ENCODE measurements at places on chromosomes 2 and 18.

DNA sequence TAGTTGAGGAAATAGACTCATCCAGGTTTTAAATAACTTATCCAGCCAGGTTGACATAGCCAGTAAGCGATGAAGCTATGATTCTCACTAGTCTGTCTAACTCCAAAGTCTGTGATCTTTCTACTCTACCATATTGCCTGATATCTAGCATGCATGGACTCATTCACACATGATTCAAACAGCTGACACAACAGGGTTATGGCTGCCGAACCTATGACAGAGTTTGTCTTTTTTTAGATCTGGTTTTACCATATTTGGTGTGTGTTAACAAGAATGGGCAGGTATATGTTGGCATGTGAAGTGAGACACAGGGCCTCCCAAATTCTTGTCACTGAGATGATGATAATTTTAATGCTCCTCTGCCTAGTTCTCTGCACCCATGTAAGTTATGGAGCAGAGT lies 210.6 kb downstream of the BABAM2 start:
- DNase-seq = no peak

DNA sequence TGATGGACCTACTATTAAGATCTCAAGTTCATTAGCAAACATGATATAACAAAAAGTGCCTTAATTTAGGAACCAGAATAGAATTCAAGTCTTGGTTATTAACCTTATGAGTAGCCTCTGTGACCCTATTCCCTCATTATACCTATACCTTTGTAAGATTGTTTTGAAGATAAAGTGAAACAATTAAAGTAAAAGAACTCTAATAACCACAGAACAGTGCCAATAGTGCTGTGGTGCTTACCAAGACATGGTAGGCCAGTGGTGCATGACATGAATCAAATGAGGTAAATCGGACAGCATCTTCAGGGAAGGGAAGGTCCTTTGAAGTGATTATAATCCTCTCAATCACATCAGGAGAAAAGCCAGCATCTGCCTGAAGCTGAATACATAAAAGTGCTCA lies 36.4 kb downstream of the METTL4 start:
- DNase-seq = no peak

DNA sequence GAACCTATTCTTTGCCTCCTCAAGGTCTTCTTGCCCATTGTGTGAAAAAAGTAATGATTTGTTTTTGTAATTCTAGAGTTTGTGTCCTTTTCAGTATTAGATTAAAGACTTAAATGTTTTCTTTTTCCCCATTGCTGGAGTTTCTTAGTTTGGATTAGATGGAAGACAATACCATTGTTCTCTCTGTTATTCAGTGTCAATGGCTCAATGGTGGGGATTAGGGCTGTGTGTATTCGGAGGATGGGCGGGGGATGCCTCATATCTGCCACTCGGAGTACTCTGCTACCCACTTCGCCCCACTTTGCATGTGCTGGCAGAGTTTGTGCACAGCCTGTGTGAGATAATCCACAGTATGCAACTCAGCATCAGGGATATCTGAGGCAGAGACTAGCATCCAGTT lies 90.1 kb downstream of the KLHL29 start:
- no peak for DNase-seq

DNA sequence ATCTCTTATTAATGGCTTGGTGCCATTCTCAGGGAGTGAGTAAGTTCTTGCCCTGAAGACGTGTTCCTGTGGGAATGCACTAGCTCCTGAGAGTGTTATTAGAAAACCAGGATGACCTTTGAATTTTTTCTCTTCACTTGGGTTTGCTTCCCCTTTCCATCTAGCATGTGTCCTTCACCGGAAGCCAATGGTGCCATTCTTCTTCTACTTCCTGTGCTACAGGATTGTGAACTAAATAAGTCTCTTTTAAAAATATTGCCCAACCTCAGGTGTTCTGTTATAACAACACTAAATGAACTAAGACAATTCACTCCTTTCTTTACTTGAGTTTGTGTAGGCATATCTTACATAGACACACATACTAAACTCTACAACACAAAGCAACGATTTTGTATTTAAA lies 447.0 kb downstream of the SOX11 start:
- no peak for DNase-seq

DNA sequence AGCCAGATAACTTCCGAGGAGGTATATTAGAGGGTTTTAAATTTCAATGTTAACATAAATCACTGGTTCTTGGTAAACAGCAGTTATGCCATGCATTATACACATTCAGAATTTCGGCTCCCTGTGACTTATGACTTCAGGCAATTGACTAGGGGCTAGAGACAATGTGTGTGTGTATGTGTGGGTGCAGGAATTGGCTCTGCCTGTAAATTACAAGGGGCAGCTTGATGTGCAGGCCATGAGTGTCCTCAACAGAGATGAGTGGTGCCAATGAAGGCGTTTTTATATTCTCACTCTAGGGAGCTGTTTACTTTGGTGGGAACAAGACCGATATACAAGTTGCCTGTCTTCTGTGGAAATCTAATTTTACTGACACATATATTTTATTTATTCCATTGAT lies 161.6 kb downstream of the CSRNP3 start:
- no peak for DNase-seq

DNA sequence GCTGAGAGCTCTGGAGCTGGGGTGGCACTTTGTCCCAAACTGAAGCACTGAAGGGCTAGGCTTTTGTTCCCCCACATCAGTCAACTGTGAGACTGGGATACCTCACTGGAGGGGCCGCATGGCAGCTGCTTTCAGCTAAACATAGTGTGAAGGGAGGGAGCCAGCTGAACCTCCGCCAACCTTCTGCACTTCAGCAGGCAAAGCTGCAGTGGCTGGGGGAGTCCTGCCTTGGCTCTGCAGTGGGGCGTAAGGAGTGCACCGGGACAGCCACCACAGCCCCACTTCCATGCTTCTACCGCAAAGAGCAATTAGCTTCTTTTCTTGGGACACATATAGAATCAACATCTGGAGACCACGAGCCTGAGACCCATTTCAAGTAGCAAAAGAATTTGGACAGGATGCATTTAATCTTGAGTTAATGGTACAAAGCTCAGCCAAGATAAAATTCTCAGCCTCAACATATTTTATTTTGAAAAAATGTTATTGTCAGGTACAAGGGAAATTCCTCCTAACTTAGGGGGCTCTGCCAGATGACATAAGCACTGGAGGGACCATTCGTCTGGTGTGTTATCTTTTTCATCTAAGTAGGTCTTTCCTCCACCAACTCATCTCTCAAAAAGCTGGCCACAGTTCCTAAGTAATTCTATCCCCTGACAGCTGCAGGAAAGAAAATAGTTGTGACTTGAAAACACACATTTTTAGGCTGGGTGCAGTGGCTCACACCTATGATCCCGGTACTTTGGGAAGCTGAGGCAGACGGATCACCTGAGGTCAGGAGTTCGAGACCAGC lies 25.6 kb upstream of the MYCN start:
- no peak for DNase-seq

GRCh38 chr2:96547203-96547641 lies 10.7 kb downstream of the ARID5A start:
- no peak for DNase-seq

DNA sequence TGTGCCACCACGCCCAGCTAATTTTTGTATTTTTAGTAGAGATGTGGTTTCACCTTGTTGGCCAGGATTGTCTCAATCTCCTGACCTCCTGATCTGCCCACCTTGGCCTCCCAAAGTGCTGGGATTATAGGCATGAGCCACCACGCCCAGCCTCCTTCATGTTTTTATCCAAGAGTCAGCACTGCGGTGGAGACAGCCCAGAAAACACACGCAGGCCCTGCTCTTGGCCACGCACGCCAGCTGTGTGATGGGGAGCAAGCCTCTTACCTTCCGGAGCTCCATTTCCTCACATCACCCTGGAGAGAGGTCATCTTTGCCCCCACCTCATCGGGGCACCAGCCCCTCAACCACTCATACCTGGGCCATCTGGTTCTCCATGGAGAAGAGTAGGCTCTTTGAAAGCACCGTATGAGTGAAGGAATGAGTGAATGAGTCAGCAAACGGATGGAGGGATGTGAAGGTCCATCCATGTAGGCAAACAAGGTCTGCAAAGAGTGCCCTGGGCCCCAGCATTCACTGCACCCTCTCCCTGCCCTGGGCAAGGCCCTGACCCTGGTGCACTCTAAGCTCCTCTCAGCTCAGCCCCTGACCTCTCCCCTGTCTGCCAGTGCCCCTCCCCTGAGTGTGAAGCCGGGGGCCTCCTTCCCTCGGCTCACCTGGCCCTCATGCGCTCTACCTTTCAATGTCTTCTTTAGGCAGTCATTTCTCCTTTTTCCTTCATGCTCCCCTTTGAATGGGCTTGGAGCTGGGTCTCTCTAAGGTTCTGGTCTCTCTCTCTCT lies 7.4 kb downstream of the GYPC start:
- no peak for DNase-seq

GRCh38 chr2:109148991-109149645 lies 20.1 kb downstream of the SH3RF3 start:
- DNase-seq = no peak

Measured in stimulated activated CD8-positive, alpha-beta memory T cell treated with anti-CD3 and anti-CD28 coated beads, Interleukin-4, amount 100 ng/mL, for 24 hours (primary cell).